ENCODE measurements at places on chromosomes 16 and 17.

DNA sequence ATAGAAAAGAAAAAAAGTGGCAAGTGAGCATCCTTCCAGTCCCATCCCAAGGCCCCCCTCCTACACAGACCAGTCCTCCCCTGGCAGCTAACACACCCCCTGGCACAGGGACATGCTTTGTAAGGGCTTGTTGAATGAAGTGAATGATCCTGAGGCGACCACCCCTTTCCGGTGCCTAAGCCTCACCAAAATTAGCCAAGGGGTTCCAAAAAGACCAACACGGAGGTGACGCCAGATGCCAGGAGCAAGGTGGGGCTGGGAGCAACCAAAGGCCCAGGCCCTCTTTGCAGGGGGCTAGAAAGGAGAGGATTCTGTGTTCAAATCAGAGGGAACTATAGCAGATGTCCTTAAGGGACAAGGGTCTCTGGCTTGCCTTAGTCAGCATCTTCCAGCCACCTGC is 5.5 kb downstream of the KRT35 start:
- DNase-seq = no peak
- no peak overlapping the region for H3K27ac ChIP-seq
- peaks cover 3% of the 10 kb centered on the region for H3K36me3 ChIP-seq
- H3K27me3 ChIP-seq = no peaks in the 10 kb centered on the region
- H3K4me3 ChIP-seq = no peak overlapping the region

DNA sequence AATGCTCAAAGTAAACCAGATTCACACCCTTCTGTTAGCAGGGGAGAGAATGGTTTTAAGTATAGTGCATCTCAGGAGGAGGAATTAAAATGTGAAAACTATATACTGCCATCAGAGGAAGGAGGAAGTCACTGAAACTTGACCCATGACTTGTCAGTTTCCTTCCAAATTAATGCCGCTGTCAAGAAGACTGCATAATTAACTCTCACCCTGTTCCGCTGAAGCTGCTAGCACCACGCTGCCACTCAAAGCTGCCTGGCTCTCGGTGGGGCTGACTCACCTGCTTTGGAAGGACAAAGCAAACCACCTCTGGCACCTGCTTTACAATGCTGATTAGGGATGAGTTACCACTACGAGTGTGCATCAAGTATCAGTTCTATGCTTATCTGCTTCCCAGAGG is 37.8 kb upstream of the ULK2 start:
- no peak overlapping the region for H3K4me3 ChIP-seq
- no peak for DNase-seq
- H3K4me1 ChIP-seq = no peaks in the 10 kb centered on the region
- no peak overlapping the region for H3K27ac ChIP-seq
- H3K27me3 ChIP-seq = no peaks in the 10 kb centered on the region

- no peak overlapping the region for H3K27ac ChIP-seq
- peak overlapping the region; percentile 17 for H3K4me3 ChIP-seq
- no peaks in the 10 kb centered on the region for H3K36me3 ChIP-seq
- H3K27me3 ChIP-seq = peaks cover 36% of the 10 kb centered on the region
- H3K4me1 ChIP-seq = peaks cover 13% of the 10 kb centered on the region
These were observed 51.8 kb downstream of the PIMREG start for GRCh38 chr17:6496116-6496481.

DNA sequence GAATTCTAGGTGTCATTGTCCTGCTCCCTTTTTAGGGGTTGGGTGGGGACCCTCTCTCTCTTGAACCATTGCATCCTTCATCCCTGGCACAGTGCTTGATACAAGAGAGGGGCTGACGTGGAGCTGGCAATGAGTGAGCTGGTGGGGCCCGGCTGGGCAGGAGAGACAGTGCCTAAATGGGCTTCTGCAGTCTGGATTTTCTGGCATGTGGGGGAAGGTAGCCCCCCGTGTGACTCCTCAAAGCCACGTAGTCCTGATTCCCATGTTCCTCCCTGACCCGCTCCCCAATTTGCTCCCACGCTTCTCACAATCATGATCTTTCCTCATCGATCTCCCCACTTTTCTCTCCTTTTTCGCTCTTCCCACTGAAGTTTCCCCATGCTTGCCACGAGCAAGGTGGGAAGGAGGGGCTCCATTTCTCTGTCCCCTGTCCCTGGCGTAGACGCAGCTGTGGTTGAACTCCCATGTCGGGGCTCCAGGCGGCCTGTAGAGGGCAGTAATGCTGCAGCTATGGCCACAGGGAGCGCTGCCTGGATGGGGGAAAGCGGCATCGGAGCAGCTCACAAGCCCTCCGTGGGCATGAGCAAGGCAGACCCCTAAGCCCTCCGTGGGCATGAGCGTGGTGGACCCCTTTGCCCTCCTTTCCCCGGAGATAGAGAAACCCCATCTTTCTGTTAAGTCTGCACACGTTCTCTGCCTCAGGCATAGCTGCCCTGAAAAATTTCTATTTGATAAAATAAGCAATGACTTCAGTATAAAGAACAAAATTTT is 47.5 kb downstream of the HAPSTR1 start:
- peaks cover 14% of the 10 kb centered on the region for H3K27me3 ChIP-seq
- peak overlapping the region; percentile 30 for H3K4me3 ChIP-seq
- peaks cover 3% of the 10 kb centered on the region for H3K36me3 ChIP-seq
- peaks cover 1% of the 10 kb centered on the region for H3K4me1 ChIP-seq

- no peaks in the 10 kb centered on the region for H3K4me1 ChIP-seq
- H3K27me3 ChIP-seq = peaks cover 23% of the 10 kb centered on the region
- no peak overlapping the region for H3K27ac ChIP-seq
- DNase-seq = no peak
These were observed 101.8 kb downstream of the SALL1 start for GRCh38 chr16:51049276-51049675.

GRCh38 chr16:67499106-67499505 is 15.8 kb upstream of the AGRP start:
- no peak for DNase-seq
- no peak overlapping the region for H3K27ac ChIP-seq
- H3K27me3 ChIP-seq = no peaks in the 10 kb centered on the region
- H3K4me1 ChIP-seq = no peaks in the 10 kb centered on the region
- H3K4me3 ChIP-seq = no peak overlapping the region

DNA sequence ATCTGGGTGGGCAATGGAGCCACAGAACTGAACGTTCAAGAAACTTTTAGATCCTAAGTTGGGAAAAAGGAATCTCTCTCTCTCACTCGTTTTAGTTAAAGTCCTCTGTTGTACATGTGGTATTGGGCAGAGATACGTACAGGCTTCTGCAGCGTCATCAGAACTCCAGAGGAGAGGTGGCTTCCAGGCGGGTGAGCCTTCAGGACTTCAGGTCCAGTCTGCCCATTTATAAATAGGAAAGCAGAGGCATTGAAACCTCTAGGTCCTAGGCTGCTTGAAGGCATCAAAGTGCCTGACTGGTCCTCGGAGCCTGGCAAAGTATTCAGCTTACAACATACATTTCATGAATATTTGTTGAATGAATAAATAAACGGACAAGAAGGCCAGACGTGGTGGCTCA is 8.1 kb upstream of the TNFRSF13B start:
- no peaks in the 10 kb centered on the region for H3K27me3 ChIP-seq
- H3K27ac ChIP-seq = no peak overlapping the region
- H3K4me1 ChIP-seq = peaks cover 17% of the 10 kb centered on the region
- no peak for DNase-seq
- no peak overlapping the region for H3K4me3 ChIP-seq

GRCh38 chr17:77535435-77535834 is 394.7 kb downstream of the SEC14L1 start:
- no peak overlapping the region for H3K27ac ChIP-seq
- H3K4me3 ChIP-seq = no peak overlapping the region
- no peak for DNase-seq
- H3K36me3 ChIP-seq = no peaks in the 10 kb centered on the region

GRCh38 chr17:62657690-62658089 is 30.2 kb downstream of the MRC2 start:
- H3K36me3 ChIP-seq = peaks cover 13% of the 10 kb centered on the region
- peaks cover 26% of the 10 kb centered on the region for H3K4me1 ChIP-seq
- H3K4me3 ChIP-seq = no peak overlapping the region
- H3K27ac ChIP-seq = peak overlapping the region; percentile 71

DNA sequence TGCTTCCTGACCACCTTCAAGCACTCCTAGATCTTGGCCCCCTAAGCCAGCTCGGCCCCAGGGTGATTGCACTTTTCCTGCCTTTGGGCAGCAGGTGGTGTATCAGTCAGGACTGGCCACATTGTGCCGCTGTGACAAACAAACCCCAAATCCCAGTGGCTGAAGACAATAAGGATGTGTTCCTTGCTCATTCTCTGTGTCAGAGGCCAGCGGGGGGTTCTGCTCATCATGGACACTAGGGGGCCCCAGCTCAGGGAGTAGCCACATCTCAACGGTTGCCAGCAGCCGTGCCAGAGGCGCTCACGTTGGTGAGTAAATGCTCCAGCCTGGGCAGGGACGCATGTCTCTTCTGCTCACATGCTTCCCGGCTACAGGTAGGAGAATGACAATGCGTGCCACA is 60.4 kb downstream of the ZDHHC7 start:
- no peaks in the 10 kb centered on the region for H3K36me3 ChIP-seq
- DNase-seq = no peak
- no peak overlapping the region for H3K27ac ChIP-seq
- no peak overlapping the region for H3K4me3 ChIP-seq

- H3K27ac ChIP-seq = no peak overlapping the region
- no peak for DNase-seq
- peaks cover 3% of the 10 kb centered on the region for H3K4me1 ChIP-seq
- peaks cover 5% of the 10 kb centered on the region for H3K27me3 ChIP-seq
- no peak overlapping the region for H3K4me3 ChIP-seq
- peaks cover 6% of the 10 kb centered on the region for H3K36me3 ChIP-seq
These were observed 291.0 kb upstream of the TNRC6C start for GRCh38 chr17:77667478-77667877.

DNA sequence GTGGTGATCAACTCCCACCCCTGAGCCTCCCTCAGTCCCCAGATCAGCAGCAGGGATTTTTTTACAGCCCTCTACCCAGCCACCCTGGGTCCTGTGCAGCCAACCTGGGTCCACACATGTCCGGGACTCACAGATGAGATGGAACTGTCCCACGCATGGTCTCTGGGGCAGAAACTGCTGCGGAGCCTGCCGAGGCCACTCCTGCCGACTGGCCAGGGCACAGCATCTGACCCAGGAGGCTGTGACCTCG is 48.0 kb upstream of the ZCCHC14 start:
- no peaks in the 10 kb centered on the region for H3K36me3 ChIP-seq
- no peak overlapping the region for H3K4me3 ChIP-seq
- no peak overlapping the region for H3K27ac ChIP-seq
- no peak for DNase-seq
- H3K27me3 ChIP-seq = peaks cover 35% of the 10 kb centered on the region

GRCh38 chr16:25073854-25074253 is 37.7 kb upstream of the LCMT1 start:
- no peaks in the 10 kb centered on the region for H3K4me1 ChIP-seq
- no peak for DNase-seq
- H3K27me3 ChIP-seq = peaks cover 56% of the 10 kb centered on the region
- H3K36me3 ChIP-seq = no peaks in the 10 kb centered on the region

- H3K4me1 ChIP-seq = peaks cover 15% of the 10 kb centered on the region
- no peak for DNase-seq
- peaks cover 5% of the 10 kb centered on the region for H3K27me3 ChIP-seq
- H3K4me3 ChIP-seq = no peak overlapping the region
- no peak overlapping the region for H3K27ac ChIP-seq
- no peaks in the 10 kb centered on the region for H3K36me3 ChIP-seq
These were observed 246.6 kb upstream of the MAF start for GRCh38 chr16:79847101-79847500.

DNA sequence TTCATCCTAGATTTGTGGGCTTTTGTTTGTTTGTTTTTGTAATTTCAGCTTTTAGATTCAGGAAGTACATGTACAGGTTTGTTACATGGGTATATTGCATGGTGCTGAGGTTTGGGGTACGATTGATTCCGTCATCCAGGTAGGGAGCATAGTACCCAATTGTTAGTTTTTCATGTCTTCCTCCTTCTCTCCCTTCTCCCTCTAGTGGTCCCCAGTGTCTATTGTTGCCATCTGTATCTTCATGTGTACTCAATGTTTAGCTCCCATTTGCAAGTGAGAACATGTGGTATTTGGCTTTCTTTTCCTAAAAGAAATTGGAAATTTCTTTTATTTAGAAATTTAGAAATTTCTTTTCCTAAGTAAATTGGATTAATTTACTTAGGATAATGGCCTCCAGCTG is 37.1 kb upstream of the BCAS3 start:
- DNase-seq = no peak
- no peaks in the 10 kb centered on the region for H3K27me3 ChIP-seq
- H3K27ac ChIP-seq = no peak overlapping the region
- H3K4me1 ChIP-seq = peaks cover 7% of the 10 kb centered on the region
- H3K4me3 ChIP-seq = no peak overlapping the region

DNA sequence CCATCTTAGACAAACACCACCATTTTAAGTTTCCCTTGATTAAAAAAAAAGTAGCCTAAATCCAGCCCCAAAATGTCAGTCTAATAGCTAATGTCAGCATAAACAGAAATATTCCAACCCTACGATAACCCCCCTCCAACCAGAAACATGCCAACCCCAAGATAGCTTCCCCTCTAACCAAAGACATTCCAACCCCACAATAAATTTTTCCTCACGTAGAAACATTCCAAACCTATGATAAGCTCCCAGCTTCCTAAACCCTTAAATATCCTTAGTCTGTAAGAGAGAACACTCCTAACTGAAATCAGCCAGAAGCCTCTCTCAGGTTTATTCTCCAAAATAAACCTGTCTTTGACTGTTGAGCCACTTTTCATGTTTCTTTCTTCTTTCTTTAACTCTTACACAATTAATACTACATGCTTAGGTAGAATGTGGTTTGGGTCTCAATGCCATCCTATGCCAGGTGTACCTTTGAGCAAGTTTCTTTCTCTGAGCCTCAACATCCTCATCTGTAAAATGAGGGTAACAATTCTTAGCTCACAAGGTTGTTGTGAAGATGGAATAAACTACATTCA is 10.5 kb upstream of the KRT38 start:
- H3K27ac ChIP-seq = no peak overlapping the region
- no peak overlapping the region for H3K4me3 ChIP-seq
- DNase-seq = no peak
- H3K4me1 ChIP-seq = peaks cover 2% of the 10 kb centered on the region

GRCh38 chr16:30934827-30935557 is 11.6 kb downstream of the FBXL19 start:
- DNase-seq = no peak
- peaks cover 38% of the 10 kb centered on the region for H3K36me3 ChIP-seq
- no peaks in the 10 kb centered on the region for H3K27me3 ChIP-seq
- H3K27ac ChIP-seq = no peak overlapping the region
- H3K4me3 ChIP-seq = no peak overlapping the region

DNA sequence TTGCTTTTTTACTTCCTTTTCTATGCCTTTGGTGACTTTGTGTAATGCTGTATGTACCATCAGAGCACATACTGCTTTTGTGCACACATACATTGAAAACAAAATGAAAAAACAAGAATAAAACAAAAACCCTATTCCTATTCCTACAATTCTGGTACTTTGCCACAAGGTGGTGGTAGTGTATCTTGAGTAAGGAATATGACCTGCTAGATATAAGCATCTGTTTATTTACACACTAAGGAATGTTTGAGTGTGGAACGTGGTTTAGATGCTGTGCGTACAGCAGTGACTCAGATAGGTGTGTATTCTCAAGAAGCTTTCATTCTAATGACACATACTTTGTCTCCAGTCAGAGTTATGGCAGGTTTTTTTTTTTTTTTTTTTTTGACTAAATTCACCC is 606.2 kb downstream of the WWOX start:
- DNase-seq = no peak
- peaks cover 2% of the 10 kb centered on the region for H3K36me3 ChIP-seq
- H3K4me1 ChIP-seq = peaks cover 5% of the 10 kb centered on the region
- no peak overlapping the region for H3K4me3 ChIP-seq
